Mammary epithelial cell (primary cell): ENCODE measurements at places on chromosomes 1 and 21. TPM values are rescaled to one million over a fixed set of nuclear protein-coding genes. Genes with fewer than 3 reads are reported as not detected.

The ATP6V1G3 gene
- not detected for polyA plus RNA-seq

GRCh38 chr1:169395955-169396354 is 28.0 kb downstream of the BLZF1 start:
- no peak for DNase-seq

The CD55 gene
- polyA plus RNA-seq = 18.5 TPM

GRCh38 chr1:46405197-46405555 is 11.1 kb downstream of the FAAH start:
- no peak for DNase-seq

The FCRLB gene
- 0.93 TPM for polyA plus RNA-seq

The FCRL5 gene
- polyA plus RNA-seq = not detected

GRCh38 chr1:216549796-216550195 is 126.5 kb upstream of the USH2A start:
- no peak for DNase-seq

GRCh38 chr1:89611721-89612120 is 21.2 kb upstream of the LRRC8C start:
- no peak for DNase-seq

DNA sequence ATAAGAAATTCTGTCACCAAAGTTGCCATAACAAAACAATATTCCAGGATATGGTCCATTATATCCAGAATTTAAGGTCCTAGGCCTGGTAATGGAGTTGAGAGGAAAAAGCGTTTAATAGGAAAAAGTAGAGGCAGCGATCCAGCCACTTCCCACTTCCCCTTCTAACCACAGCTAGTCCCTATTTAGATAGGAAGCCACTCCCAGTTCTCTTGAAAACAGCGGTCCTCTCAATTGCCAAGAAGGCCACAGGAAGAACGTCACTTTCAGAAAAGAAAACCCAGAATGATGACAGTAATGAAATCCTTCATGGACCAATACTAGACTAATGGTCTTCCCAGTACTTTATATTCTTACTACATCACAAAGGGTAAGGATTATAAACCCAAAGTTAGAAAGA is 38.6 kb downstream of the ABL2 start:
- DNase-seq = no peak

The AHCYL1 gene
- polyA plus RNA-seq = 64.7 TPM

The CADM3 gene
- 0.03 TPM for polyA plus RNA-seq

The ATP5PO gene
- polyA plus RNA-seq = 218 TPM

DNA sequence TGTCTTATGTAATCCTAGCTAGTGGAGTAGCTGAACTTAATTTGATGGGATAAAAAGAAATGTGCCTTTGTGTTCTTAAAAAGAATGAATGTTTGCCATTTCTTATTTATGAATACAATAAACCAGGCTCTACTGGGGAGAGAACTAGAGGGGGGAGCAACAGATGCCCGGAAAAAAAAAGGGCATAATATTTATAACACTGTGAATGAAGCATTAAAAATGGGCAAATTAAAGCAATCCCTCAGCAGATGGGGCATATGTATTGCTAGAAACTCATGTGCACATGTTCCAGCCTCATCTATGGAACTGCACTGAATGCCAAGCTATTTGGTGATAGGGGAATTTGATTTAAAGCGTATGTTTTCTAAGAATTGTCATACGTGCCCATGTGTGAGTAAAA is 42.3 kb upstream of the KCNJ6 start:
- DNase-seq = no peak

The SYCP1 gene
- polyA plus RNA-seq = not detected

DNA sequence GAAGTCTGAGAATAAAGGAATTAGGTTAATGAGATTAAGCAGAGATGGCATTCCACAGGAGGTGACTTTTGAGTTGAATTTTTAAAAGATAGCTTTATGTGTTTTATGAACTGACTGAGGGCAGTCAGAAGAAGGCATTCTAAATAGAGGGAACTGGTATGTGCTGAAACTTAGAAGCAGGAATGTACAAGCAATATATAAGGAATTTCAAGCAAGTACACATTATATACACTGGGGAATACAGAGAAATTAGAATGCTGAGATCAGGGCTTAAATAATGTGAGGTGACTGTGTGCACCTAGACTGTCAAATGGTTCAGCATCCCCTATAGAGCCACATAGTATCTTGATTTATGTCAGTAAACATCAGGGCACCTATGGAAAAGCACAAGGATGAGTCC is 19.3 kb downstream of the WNT2B start:
- no peak for DNase-seq

The OXCT2 gene
- polyA plus RNA-seq = 0.27 TPM

DNA sequence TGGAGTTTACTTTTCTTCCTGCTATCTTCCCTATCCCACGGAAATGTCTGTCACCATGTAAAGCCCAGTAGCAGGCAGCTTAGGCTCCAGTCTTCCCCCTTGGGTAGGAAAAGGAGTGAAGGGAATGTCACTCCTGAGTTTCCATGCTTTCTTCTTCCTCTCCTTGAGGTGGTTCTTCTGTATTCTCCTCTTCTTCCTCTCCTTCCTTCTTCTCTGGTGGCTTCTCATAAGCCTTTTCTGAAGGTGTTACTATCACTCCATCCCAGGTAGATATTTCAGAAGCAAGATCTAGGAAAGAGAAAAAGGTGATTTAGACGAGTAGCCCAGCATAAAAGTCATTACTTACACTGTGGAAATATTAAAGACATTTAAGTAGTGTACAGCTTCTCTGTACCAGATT is 3.8 kb downstream of the SNAPIN start:
- no peak for DNase-seq

DNA sequence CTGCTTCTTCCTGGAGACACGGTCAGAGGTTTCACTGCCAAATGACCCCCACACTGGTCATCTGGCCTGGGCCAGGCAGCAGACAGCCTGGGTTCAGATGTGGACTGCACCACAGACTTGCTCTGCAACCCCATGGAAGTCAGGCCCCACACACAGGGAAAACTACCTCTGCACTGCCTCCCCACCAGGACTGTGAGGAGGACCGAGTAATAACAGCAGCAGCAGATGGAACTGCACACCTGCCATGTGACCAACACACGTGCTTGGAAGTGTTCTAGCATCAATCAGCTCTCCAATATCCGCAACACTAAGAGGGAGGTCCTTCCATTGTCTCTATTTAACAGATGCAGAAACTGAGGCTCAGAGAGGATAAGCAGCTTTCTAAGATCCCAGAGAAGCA is 51.4 kb downstream of the SLC9A1 start:
- no peak for DNase-seq

DNA sequence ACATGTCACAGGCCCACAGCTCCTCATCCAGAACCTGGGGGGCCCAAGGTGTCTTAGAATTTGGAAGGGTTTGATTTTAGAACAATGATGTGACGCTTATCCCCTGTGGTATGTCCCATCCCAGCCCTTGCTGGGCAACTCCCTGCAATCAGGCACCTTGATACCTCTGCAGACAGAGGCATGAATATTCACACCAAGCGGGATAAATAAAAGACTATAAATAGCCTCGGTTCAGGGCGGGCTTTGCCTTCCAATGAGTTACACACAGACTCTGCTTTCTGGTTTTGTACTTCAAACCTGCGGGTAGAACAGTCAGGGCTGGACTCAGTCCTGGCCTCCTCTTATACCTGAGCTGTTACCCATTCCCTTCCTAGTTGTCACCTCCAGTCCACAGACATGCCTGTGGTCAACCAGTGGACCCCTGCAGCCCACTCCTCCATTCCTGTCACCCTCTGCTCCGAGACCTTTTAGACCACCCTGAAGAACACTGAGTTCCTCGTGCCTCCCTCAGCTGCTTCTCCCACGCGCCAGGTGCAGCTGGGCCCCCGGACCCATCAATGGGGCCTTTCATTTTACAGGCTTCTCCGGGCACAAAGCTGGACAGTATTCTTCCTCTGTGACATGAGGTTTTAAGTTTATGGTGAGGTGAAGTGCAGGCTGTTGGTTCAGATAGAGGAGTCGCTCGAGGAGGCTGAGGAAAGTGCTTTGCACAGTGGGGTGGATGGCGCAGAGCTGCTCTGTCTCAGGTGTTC is 120.1 kb upstream of the TNR start:
- no peak for DNase-seq

GRCh38 chr21:17784604-17785402 is 34.4 kb downstream of the C21orf91 start:
- no peak for DNase-seq

The ETS2 gene
- polyA plus RNA-seq = 21.9 TPM

DNA sequence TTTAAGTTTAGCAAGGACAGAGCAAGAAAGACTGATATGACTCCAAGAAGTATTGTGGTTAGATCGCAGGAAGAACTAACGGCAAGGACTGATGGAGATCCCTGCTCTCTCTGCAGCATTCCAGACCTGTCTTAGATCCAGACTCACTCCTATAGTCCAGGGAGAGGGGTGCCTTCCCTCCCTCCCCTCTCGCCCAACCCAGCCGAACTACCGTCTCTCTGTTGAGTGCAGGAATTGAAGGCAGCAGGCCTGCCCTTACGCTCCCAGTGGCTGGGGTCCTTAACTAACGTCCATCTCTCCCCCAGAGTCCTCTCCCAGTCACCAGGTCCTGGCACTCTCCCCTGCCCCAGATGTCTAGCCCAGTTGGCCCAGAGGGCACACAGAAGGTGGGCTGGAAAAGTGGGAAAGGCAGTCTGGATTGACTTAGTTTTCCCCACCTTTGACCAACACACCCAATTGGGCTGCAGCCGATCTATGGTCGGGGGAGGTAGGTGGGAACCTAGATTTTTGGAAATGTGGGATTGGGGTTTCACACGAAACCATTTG is 1.1 kb downstream of the CRABP2 start:
- DNase-seq = no peak

- DNase-seq = no peak
Observed at GRCh38 chr1:59819566-59820438, 5.1 kb downstream of the HOOK1 start.

- no peak for DNase-seq
Observed at GRCh38 chr1:161069731-161070270, at the start of gene ARHGAP30. Gene ARHGAP30 (minus strand): TSS chr1:161069891. CDS start chr1:161069624, 267 bp downstream.

DNA sequence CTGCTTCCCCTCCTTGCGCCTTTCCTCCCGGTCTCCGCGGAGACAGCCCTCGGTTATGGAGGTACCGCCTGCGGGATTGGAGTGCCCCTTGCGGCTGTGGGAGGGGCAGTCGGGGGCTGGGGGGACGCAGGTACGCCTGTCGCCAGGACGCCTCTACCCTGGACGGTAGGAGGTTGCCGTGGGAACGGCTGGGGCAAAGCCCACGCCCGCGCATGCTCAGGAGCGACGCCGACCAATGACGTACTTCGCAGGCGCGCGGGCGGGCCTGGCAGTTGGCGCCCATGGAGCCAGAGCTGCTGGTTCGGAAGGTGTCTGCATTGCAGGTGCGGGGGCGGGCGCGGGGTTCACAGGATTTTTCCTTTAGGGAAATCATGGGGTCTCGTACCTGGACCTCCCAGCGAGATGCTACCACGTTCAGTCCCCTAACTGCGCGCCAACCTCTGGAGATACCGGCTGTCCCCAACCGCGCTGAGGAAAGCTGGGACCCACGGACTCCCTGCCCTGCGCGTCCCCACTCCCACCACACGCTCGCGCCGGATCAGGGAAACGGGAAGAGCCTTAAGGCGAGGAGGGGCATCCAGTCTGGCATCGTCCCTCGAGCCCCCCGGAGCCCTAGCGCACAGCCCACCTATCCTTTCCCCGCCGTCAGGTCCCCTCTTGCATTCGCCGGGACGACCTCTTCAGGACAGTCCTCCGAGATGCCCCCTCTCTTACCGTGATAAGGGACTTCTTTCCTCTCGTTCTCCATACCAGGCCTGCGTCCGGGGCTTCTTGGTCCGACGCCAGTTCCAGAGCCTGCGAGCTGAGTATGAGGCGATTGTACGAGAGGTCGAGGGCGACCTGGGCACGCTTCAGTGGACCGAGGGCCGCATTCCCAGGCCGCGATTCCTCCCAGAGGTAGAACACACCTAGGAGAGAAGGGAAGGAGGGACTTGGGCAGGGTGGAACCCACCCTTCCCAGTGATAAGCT is at the start of gene IQCC:
Gene IQCC (plus strand): TSS at position 271 of the 970 bp plus-strand sequence. CDS start 11 bp downstream, at position 282.
- peak; percentile 79 for DNase-seq

DNA sequence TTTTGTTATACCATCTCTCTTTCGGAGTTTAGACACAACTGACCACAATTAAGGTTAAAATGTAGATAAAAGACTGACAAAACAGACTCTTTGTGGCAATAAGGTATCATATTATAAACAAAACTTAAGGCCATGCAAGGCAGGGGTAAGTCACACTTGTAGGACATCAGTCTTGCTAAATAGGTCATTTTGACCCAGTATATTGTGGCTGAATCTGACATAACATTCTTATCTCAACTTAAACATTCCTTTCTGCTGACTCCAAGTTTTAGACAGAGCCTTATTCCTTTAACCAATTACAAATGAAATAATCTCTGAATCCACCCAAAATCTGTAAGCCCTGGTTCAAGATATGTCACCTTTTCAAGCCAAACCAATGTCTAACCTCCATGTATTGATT is 733.4 kb upstream of the B3GALT2 start:
- no peak for DNase-seq

The ODR4 gene
- polyA plus RNA-seq = 7.5 TPM

GRCh38 chr1:27044613-27045151 is 32.0 kb upstream of the TENT5B start:
- DNase-seq = peak; percentile 70

The MTMR11 gene
- polyA plus RNA-seq = 8.7 TPM

- DNase-seq = no peak
Observed at GRCh38 chr1:50458507-50458906, 35.3 kb upstream of the DMRTA2 start.

DNA sequence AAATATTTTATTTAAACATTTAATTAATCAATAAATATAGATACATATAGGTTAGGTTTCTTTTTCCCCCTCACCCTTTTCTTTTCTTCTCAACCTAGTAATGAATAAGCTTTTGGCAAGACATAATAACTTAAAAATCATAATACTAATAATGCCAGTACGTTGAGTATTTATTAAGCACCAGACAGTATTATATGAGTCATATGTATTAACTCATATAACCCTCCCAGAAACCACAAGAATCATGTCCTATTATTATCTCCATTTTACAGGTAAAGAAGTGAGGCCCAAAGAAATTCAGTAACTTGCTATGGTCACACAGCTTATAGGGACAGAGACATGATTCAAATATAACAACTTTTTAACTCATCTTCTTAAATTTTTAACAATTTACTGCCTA is 834.5 kb upstream of the ADGRL2 start:
- DNase-seq = peak; percentile 24

The RNPEP gene
- 71.5 TPM for polyA plus RNA-seq

The STYXL2 gene
- polyA plus RNA-seq = not detected

The NUAK2 gene
- polyA plus RNA-seq = 3.1 TPM
